ENCODE measurements at places on chromosomes 16 and 17. TPM values are rescaled to one million over a fixed set of nuclear protein-coding genes. Genes with fewer than 3 reads are reported as not detected.

Gene LONP2
- 51.7 TPM for total RNA-seq

Gene CA7
- total RNA-seq, result 1.4 TPM

Gene MRM1
- total RNA-seq, result 7.6 TPM

Gene POLG2
- 19.0 TPM for total RNA-seq

DNA sequence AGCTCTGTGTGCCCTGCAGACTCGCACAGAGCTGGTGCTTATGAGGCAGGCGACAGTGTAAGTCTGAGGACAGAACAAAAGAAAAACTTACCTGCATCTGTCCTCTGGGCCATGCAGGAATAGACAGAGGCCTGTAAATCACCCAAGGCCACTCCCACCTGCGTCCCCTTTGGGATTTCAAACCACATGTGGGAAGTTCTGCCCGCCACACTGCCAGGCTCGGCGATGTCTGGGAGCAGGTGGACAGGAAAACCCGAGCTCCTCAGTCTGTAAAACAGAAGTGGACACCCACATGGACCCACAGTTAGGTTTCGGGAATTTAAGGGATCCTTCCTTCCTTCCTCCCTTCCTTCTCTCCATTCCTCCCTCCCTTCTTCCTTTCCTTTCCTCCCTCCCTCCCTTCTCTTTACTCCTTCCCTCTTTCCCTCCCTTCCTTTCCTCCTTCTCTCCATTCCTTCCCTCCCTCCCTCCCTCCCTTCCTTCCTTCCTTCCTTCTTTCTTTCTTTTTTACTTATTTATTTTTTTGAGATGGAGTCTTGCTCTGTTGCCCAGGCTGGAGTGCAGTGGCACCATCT is 12.0 kb upstream of the TRPV1 start:
- no peak overlapping the region for H3K27ac ChIP-seq
- H3K4me3 ChIP-seq, result no peak overlapping the region
- no peaks in the 10 kb centered on the region for H3K36me3 ChIP-seq
- DNase-seq, result no peak
- H3K27me3 ChIP-seq, result no peaks in the 10 kb centered on the region

DNA sequence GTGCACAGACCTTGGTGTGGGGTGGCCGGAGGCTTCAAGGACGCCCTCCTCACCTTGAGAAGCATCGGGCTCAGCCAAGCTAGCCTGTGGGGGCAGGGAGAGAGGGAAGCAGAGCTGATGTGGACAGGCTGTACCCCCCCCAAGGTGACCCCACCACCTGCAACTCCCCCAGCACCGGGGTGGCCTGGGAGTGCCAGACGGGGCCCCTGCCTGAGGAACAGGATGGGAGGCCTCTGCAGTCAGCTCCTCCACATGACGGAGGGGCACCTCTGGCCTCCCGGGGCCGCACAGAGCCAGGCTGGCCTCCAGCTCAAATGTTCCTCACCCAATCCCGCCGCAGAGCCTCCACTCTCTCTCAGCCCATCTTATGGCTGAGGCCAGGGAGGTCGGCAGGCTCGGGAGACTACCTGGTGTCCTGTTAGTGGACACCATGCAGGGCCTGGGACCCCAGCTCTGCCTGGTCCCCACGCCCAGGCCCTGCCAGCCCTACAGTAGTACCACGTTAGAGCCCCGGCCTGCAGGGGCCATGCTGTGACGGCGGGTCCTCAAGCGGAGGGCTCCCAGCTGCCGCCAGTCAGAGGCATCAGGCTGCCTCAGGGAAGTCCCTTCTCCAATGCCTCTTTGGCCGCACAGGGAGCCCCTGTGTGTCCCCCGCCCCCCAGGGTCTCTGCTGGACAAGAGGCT is 19.4 kb upstream of the SLC38A10 start:
- DNase-seq, result no peak
- H3K4me3 ChIP-seq, result no peak overlapping the region
- no peak overlapping the region for H3K27ac ChIP-seq
- peaks cover 14% of the 10 kb centered on the region for H3K4me1 ChIP-seq
- no peaks in the 10 kb centered on the region for H3K36me3 ChIP-seq

DNA sequence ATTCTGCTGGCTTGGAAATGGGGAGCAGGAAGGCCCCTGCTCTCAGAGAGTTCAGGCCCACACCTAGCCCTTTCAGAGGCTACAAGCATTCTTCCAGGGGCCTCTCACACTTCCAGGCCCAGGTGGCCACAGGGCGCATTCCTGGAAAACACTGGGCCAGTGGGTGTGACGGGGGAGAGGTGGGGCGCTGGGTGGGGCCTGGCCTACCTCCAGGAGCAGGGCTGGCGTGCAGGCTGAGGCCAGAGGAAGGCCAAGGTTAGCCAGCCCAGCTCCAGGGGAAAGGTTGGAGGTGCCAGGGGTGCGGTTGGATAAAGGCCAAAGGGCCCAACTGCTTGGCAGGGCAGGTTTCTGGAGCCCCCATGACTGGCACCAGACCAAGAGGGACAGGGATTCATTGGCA is 198.2 kb downstream of the MAF start:
- DNase-seq, result no peak
- H3K4me3 ChIP-seq, result no peak overlapping the region
- no peaks in the 10 kb centered on the region for H3K4me1 ChIP-seq

- no peaks in the 10 kb centered on the region for H3K27me3 ChIP-seq
- no peak within 1 kb of the TSS for H3K27ac ChIP-seq
- no peak within 1 kb of the TSS for H3K4me3 ChIP-seq
- no peaks in the 10 kb centered on the region for H3K36me3 ChIP-seq
- peaks cover 6% of the 10 kb centered on the region for H3K4me1 ChIP-seq
Measured at GRCh38 chr17:82317394-82318168, at the start of gene CD7. Gene CD7, minus strand, starts transcription at chr17:82317608. Its CDS starts 113 bp downstream, at chr17:82317495.

- DNase-seq, result no peak
- no peaks in the 10 kb centered on the region for H3K36me3 ChIP-seq
- H3K4me3 ChIP-seq, result no peak overlapping the region
- H3K4me1 ChIP-seq, result no peaks in the 10 kb centered on the region
- H3K27me3 ChIP-seq, result no peaks in the 10 kb centered on the region
Measured at GRCh38 chr17:40859536-40859935, 7.5 kb downstream of the KRT12 start.

Data from testis (tissue), 5 donors.